ENCODE measurements at places on chromosomes 5 and 9.

DNA sequence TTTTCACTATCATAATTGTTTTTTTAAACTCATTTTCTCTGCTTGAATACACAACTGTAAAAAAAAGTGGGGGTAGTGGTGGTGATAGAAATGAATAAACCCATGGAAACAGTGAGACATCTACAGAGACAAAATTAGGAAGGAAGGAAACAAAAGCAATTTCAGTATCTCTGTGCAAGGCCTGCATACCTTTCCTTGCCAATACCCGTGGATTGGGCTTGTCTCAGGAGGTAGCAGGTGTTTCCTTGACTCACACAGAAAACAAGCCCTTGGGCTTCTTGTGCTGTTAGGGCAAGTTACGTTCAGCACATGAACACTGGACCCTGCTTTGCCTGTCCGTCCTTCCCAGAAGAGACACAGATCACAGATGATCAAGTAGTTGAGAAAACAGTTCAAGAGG is 372.2 kb downstream of the ZSWIM6 start:
- no peak for DNase-seq

- no peak for DNase-seq
Measured at GRCh38 chr9:88749420-88749819, 214.4 kb downstream of the NXNL2 start.

GRCh38 chr5:59792983-59793585 is 100.4 kb downstream of the PDE4D start:
- no peak for DNase-seq

DNA sequence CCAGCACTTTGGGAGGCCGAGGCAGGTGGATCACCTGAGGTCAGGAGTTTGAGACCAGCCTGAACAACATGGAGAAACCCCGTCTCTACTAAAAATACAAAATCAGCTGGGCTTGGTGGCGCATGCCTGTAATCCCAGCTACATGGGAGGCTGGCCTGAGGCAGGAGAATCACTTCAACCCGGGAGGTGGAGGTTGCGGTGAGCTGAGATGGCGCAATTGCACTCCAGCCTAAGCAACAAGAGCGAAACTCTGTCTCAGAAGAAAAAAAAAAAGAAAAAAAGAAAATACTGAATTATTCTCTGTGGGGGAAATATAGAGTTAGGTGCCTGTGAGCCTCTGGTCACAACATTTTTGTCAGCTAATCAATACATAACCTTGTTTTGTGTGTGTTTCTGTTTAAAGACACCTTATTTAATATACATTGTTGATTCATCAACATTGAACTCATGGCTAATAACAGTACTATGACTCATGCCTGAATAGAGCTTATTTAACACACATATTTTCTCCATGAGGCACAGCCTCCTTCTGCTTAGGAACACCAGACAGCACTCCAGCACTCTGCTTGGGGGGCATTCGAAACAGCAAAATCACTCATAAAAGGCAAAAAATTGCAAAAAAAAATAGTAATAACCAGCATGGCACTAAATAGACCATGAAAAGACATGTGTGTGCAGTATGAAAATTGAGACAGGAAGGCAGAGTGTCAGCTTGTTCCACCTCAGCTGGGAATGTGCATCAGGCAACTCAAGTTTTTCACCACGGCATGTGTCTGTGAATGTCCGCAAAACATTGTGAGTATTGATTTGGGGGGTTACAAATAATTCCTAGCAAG is at the start of gene IL31RA:
IL31RA (plus strand) TSS at position 519 of the 836 bp plus-strand sequence; CDS start at position 733, 214 bp downstream.
- no peak for DNase-seq

DNA sequence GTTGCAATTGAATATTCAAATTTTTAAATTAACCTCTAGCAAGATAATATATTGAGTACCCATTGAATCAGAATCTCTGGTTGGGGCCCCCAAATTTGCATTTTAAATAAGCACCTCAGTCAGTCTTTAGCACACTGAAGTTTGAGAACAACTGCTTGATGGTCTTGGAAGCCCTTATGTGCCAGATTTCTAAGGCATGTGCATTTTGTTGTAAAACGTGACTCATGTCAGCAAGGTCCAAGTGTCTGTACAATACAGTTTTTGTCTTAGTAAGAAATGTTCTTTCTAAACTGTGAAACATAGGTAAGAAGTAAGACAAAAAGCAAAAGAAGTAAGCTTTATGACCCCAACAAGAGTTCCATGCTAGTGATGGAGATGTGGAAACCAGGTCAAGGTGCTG is 59.1 kb upstream of the PHF2 start:
- no peak for DNase-seq

DNA sequence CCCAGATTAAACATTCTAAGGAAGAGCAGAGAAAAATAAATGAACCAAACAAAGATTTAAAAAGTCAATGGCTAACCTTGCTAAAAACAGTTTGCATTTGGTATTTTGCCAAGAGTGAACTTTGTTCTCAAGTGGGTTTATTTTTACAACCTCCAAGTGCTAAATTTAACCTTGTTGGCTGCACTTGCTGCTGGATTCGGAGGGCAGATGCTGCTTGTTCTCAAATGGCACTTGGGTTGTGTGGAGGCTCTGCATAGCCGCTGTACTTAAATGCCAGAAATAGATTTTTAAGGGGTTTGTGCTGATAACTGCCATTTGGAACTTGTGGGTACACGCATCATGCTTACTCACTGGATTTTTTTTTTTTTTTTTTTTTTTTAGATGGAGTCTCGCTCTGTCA is 13.3 kb upstream of the SPATA24 start:
- no peak for DNase-seq

DNA sequence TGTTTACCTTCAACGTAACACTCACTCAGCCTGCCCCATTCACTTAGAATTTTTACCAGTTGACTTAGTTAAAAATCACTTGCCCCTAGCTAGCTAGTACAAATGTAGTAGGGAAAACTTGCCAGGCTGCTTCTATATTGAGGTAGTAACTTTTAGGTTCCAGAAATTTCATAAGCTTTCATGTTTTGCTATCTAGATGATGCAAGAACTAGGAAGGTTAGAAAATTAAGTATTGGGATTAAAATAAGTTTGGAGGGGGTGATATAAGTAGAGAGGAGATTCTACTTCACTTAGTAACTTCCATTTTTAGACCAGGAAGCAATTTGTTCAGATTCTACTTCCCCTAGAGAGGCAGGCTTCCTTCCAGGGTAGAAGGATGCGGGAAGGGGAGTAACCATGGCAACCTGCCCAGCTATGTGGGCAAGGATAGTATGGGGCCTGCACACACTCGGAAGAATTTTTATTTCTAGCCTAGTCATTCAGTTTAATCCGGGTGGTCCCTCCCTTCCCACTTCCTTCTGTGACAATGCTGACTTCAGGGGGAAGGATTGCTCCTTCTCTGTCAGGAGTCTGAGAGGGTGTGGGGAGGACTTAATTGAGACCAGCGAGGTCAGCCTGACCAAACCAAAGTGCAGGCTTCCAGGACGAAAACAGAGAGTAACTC is 4.2 kb downstream of the DAB2 start:
- DNase-seq: no peak

DNA sequence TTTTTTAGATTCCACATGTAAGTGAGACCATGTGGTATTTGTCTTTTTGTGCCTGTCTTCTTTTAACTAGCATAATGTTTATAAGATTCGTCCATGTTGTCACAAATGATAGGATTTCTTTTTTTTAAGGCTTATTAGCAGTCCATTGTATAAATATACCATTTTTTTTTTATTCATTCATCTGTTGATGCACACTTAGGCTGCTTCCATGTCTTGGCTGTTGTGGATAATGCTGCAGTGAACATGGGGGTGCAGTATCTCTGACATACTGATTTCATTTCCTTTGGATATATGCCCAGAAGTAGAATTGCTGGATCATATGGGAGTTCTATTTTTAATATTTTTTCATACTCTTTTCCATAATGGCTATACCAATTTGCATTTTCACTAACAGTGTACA is 48.7 kb downstream of the KIAA1958 start:
- no peak for DNase-seq

DNA sequence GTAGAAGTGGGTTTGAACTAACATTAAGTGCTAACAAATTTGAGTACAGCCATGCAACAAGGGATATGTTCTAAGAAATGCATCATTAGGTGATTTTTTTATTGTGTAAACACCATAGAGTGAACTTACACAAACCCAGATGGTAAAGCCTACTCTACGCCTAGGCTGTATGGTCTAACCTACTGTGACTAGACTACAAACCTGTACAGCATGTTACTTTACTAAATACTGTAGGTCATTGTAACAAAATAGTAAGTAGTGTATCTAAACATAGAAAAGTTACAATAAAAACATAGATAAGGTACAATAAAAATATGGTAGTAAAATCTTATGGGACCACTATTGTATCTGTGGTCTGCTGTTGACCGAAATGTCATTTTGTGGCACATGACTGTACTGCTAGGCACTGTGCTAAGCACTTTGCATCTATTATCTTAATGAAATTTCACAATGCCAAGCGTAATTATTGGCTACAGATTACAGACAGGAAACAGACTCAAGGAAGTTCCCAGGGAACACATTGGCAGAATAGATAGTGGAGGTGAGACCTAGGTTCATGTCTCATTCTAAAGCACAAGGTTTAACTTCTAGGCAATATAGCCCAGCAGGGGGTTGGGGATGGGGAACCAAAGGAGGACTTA is 62.7 kb downstream of the ATP10B start:
- DNase-seq: no peak

- no peak for DNase-seq
Measured at GRCh38 chr9:7676609-7677156, 122.9 kb downstream of the DMAC1 start.

DNA sequence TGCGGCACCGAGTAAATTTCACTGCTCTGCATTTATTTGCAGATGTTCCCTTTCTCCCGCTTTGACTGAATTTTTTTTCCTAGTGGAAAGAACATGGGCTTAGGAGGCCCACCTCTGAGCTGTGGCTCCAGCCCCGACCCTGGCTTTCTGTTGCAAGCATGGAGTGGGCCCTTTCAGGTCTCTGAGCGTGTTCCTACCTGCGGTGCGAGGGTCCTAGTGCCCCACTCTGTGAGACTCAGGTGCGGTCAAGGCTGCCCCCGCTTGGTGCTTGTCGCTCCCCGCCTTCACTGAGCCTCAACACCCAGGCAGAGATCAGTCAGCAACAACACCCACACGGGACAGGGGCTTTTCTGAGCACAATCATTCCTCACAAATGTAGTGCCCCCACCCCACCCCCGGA is 32.0 kb downstream of the SLC6A3 start:
- no peak for DNase-seq

DNA sequence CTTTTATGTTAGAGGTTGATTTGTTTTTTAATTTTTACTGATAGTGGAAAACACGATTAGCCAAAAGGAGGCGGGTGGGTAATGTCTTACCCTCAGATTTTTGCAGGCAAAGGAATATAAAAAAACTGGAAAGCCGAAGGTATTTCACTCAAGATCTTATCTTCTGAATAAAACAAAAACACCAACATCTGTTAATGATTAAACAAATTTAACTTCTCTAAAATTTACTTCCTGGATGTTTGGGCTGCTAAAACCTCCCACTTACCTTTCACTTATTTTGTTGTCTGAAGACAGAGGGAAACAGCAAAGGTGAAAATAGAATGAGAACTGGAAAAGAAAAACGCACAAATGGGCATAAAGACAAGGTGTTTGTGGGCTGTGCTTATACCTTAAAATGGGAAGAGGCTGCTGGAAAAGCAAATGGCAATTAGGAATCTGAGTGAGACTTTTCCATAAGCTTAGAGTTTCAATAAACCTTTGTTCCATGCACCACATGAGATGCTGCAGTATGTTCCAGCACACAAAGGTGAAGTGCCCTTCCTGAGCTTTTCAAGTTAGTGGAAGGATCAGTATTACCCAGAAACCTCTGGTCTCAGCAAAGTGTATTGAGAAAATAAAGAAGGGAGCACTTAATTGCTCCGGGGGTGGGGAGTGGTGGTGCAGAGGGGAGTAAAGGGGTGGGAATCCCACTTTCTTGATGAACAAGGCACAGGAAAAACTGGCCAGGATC is 298.3 kb downstream of the BNC2 start:
- no peak for DNase-seq

DNA sequence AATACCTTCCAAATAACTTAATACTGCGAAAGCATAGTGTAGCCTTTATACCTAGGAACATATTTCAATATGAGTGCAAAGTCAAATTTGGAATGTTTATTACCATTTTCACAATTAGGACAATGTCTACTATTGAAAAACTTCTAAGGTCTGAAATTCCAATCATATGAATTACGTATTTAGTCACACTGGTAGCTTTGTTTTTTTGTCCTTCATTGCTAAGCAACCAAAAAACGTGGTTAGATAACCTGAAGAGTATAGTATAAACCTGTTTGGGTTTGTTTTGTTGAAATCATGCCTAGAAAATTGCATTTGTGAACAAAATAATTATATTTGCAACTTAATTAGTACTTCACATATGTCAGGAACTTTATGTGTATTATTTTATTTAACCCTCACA is 134.2 kb downstream of the FBXO4 start:
- no peak for DNase-seq

DNA sequence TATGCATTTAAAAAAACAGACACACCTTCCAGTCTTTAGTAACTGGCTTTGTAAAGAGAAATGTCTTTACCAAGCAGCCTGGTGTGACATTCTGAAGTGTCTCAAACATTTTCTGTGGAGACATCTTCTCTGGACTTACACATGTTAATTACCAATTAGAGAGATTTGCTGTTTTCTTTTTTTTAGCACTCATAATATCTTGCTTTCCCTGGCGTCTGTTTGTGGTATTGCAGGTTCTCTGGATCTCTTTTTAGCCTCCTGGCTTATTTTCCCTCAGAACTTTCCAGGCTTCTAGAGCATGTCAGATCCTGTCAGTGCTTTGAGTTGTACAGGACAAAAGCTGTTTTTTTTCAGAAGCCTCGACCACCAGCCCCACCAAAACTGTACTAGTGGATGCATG is 92.5 kb downstream of the MSX2 start:
- DNase-seq: no peak

DNA sequence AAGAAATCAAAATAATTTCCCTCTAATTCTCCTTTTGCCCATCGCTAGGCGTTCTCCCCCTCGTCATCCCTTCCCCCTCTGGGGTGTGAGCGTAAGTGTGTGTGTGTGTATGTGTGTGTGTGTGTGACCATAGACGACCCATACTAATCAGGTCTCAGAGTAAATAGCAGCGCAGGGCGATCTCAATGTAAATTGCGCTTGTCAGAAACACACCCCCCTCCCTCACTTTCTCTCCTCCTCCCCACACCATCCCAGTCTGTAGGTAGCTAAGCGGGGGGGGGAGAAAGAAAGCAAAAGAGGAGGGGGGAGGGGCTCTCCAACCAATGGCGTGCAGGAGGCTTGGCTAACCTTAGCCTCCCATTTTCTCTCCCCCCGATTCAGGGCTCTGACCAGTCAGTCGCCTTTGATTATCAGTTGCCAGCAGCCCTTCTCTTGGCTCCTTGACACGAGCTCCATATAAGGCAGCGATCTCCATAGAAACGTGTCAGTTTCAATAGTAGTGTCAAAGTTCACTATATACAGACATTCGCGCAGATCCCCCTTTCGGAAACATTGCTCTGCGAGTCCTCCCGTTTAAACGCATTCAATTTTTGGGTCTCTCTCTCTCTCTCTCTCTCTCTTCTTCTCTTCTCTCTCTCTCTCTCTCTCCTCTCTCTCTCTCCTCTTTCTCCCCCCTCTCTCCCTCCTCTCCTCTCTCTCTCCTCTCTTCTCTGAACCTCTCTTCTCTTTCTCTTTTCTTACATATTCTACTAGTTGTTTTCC is at the start of gene NR2F1:
NR2F1 (plus strand) TSS at position 546 of the 762 bp plus-strand sequence. CDS start 1,802 bp downstream, outside the sequence.
- no peak for DNase-seq

GRCh38 chr9:130368631-130369103 is 76.1 kb upstream of the ASS1 start:
- no peak for DNase-seq

GRCh38 chr9:78821126-78821822 is 524.3 kb downstream of the PSAT1 start:
- DNase-seq: no peak

Data from cortex of kidney (tissue), 1 donor.